ENCODE measurements at places on chromosomes 3 and 15.

- no peak for DNase-seq
Observed at GRCh38 chr3:179000659-179001058, 71.0 kb downstream of the ZMAT3 start.

DNA sequence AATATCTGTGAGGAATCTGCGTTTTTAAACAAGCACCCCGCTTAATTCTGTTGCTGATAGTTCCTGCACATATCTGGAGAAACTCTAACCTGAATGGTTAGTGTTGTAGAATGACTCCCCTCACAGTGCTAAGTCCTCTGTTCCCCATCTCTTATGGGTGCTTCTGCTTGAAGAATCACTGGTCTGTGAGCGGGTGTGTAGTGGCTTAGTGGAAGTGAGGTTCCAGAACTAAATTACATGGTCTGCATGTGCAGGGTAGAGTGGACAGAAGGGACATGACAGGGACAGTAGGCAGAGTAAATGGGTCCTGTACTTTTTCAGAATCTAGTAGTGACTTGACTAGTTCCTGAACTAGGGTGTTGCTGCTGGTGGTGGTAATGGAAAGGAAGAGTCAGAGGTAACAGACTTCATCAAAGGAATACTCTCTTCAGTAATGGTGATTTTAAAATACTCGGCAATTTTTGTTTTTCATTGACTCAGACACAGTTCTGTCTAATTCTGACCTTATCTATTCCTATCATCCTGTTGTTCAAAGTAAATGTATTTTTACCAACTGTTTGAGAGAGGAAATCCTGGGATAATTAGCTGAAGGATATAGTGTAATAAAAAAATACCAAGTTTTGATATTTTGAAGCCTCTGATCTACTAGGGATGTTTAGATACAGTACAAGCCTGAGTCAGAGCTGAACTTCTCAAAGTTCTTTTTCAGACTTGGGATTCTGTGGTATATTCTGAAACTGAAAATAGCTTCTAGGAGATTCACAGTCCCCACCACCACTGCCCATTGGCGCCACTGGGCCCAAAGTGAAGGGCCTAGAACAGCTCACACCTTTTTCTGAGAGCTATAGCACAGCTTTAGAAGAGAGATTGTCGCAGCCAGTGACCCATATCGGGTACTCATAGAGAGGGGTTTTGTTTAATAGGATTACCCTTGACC is 55.5 kb downstream of the FNDC3B start:
- no peak for DNase-seq

DNA sequence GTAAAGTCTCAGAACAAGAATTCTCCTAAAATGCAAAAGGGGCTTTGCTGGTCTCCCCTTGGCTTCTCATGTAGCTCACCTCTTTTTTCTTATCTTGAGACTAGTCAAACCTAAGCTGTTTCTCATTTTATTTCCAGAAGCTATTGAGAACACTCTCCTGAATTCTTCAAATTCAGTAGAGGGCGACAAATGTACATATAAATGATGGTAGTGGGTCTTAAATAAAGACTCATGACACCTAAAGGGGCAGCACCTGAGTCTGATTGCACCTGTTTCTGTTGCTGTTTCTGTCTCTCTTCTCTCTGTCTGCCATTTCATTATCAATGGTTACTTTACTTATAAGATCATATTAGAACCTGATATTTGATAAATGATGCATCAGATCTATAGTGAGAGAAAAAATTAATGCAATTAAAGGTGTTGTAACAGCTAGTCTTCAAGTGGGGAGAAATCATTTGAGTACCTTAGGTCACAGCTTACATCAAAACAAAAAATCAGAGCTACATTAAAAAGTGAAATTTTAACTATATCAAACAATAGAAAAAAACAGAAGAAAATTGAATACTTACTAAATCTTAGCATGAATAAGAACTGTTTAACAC is 7.0 kb downstream of the ADIPOQ start:
- no peak for DNase-seq

DNA sequence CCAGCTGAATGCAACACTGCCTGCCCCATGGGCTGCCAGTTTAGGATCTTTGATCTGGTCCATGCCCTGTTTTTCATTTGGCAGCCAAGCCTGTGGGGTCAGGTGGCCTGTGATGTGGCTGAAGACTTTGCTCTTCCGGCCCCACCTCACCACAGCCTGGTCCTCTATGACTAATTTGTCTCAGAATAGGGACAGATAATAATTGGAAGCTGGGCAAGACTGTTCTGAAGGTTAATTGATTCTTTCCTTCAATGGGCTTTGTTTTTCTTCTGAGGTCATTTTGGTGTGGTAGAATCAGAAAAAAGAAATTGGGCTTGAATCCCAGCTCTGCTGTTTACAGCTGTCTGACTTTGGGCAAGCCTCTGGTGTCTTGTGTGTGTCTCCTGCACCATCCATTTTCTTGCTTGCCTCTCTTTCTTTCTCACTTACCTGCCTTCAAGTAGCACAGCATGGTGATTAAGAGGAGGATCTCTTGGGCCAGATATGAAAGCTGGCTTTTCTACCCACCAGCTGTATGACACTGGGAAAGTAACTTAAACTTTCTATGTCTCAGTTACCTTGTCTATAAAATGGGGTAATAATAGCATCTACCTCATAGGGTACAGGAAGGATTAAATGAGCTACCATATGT is 24.2 kb downstream of the ABHD2 start:
- DNase-seq, result no peak

DNA sequence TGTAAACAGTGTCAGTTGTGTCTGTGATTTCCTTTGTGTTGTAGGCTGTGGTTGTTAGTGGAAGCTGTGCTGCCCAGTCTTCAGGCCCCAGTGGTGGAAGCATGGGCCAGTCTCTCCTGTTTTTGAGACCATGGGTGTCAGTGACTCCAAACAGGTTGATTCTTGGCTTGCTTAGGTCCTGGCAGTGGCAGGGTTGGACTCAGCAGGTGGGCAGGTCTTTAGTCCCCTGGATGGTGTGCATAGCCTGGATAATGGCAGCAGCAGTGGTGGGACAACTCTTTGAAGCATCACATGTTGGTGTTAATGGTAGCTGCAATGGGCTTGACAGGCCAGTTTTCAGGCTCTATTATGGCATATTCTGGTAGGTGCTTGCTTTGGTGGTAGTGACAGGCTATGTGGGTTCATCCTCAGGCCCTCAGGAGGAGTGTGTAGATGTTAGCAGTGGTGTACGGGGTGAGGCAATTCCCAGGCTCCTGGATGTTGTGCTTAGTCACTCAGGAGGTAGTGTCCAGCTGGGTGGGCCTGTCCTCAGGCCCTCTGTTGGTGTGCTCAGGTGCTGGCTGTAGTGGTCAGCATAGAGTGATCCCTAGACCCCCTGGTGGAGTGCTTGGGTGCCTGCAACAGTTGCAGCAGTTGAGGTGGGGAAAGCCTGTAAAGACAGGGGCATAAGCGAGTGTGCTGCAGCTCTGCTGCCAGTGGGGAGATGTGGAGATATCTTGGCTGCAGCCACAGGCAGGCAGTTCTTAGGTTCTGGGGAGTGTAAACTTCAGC is 596.7 kb downstream of the PDCD6IP start:
- no peak for DNase-seq

DNA sequence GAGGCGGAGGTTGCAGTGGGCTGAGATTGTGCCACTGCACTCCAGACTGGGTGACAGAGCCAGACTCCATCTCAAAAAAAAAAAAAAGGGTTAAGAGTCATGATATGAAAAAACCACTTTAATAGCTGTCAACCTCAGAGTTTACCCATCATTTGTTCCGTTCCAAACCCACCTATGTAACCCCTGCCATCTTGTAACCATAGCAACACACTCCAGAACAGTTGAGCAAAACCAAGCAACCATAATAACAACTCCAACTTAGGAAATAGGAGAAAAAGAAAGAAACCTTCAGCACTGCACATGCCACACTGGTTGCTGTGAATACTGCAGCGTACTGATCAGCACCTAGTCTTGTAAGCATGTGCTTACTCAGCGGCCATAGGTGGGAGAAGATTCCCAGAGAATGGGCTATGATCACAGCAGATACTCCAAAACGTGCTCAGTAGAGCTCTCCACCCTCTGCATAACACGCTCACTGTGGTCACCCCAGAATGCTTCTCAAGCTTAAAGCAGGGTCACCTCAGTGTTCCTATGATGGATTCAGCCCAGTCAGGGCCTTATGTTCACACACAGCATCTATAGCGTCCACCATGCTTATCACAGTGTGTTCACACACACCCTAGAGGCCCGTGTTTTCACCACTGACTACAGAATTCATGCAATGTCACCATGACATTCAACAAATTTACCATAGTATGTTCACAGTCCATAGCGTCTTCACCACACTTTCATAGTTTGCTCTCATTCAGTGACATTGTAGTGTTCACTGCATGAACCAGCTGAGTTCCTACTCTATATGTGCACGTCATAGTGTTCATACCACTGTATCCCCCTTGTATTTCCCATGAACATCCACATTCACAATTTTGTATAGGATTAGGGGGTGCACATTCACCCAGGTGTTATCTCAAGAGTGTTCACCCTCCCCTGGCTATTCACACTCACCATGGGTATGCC is 6.5 kb upstream of the CILP start:
- no peak for DNase-seq

- no peak for DNase-seq
Observed at GRCh38 chr3:105999856-106000255, 131.0 kb upstream of the CBLB start.
